Activated CD4-positive, alpha-beta memory T cell treated with anti-CD3 and anti-CD28 coated beads for 36 hours (primary cell): ENCODE measurements at places on chromosomes 3 and 15. TPM values are rescaled to one million over a fixed set of nuclear protein-coding genes. Genes with fewer than 3 reads are reported as not detected.

DNA sequence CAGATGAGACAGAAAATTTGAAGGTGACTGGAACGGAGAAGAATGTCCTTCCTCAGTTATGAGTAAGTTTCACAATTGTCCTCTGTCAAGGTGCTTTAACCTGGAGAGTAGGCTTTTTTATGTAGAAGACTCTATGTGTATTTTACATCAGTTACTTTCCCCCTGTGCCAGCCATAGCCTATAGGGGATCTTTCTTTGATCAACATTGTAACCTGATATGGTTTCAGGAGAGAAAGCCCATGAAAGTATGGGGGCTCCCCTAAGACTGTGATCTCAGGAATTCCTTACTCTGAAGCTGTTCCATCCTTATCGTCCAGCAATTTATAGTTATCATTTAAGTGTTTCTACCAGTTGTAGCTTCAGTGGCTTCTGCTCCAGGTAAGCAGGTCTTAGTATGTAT lies 1076.3 kb upstream of the EPHA6 start:
- no peak for DNase-seq
- H3K27ac ChIP-seq: no peak overlapping the region
- H3K4me3 ChIP-seq: no peak overlapping the region

DNA sequence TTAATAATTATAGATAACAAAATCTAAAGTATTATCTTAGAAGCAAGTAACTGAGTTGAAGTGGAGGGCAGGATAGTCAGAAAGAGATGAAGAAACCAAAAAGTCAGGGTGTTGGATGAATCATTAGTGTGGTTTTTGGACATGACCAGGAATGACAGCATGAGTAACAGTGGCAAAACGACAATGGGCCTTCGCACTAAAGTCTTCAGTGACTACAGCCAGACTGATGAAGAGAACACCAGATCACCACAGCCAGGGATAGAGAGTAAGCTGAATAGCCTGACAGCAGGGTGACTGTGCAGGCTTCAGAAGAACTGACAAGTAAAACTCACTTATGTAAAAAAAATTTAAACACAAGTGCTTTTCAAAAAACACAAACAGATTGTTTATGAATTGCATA lies 96.0 kb upstream of the MELTF start:
- H3K36me3 ChIP-seq: peaks cover 12% of the 10 kb centered on the region
- H3K4me3 ChIP-seq: no peak overlapping the region
- DNase-seq: peak; percentile 14
- H3K4me1 ChIP-seq: no peaks in the 10 kb centered on the region

GRCh38 chr3:114217266-114217665 lies 20.1 kb downstream of the ZNF80 start:
- H3K27ac ChIP-seq: no peak overlapping the region
- H3K4me1 ChIP-seq: peaks cover 37% of the 10 kb centered on the region
- H3K27me3 ChIP-seq: no peaks in the 10 kb centered on the region
- H3K36me3 ChIP-seq: peaks cover 13% of the 10 kb centered on the region
- DNase-seq: no peak

DNA sequence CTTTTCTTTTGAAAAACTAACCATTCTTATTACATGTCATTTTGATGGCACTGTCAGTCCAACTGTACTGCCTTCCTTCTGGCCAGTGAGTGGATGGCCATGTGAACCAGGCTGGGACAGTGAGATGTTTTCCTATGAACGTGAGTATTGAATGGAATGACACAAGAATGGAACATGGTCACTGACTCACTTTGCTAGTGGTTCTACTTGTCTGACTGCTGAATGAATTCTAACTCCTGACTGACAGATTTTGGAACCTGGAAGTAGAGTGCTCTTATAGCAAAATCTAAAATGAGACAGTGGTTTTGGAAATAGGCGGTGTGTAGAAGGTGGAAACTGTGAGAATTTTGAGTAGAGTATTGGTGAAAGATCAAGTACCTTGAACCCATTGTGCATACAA lies 606.9 kb upstream of the KCNMB2 start:
- no peak overlapping the region for H3K4me3 ChIP-seq
- DNase-seq: no peak
- H3K36me3 ChIP-seq: no peaks in the 10 kb centered on the region
- no peaks in the 10 kb centered on the region for H3K27me3 ChIP-seq
- H3K4me1 ChIP-seq: peaks cover 24% of the 10 kb centered on the region
- H3K27ac ChIP-seq: no peak overlapping the region

DNA sequence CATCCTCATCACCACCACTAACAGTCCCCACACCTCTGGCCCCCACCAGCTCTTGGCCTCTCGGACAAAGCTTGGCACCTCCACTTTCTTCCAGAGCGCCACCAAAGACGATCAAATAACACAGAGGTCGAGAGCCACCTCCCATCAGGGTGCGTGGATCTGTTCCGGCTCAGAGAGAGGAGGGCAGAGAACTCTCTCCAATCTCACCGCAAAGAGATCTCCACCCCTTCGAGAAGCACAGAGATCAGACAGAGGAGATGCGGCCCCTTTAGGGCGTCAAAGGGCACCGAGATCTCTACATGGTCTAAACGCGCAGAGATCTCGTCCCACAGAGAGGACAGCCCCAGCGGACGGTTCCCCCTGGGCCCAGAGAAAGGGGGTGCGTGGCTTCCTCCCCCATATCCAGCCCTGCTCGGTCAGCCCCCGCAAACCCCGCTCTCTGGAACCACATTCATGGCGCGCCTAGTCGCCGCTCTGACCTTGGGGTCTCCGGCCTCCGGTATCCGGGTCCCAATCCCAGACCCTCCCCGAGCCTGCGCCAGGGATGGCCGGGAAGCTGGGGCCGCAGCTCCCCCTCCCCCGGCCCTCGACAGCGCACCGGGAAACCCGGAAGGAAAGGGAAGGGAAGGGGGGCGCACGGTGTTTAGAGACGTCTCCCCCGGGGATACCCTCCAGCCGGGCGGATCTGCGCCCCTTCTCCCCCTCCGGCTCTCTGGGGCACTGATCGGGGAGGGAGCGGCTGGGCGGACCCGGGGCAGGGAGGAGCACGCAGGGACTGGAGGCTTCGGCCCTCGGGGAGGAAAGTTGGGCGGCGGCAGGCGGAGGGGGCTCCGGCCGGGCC lies 608 bp downstream of the SCN5A start:
- peak overlapping the region; percentile 59 for H3K4me3 ChIP-seq
- H3K4me1 ChIP-seq: peaks cover 6% of the 10 kb centered on the region
- H3K27me3 ChIP-seq: peaks cover 15% of the 10 kb centered on the region
- no peak overlapping the region for H3K27ac ChIP-seq
- no peak for DNase-seq
- no peaks in the 10 kb centered on the region for H3K36me3 ChIP-seq

GRCh38 chr15:65377105-65377975 lies 462 bp downstream of the IGDCC3 start:
- H3K27me3 ChIP-seq: peaks cover 49% of the 10 kb centered on the region
- no peak overlapping the region for H3K27ac ChIP-seq
- peak overlapping the region; percentile 38 for H3K4me3 ChIP-seq
- no peak for DNase-seq

DNA sequence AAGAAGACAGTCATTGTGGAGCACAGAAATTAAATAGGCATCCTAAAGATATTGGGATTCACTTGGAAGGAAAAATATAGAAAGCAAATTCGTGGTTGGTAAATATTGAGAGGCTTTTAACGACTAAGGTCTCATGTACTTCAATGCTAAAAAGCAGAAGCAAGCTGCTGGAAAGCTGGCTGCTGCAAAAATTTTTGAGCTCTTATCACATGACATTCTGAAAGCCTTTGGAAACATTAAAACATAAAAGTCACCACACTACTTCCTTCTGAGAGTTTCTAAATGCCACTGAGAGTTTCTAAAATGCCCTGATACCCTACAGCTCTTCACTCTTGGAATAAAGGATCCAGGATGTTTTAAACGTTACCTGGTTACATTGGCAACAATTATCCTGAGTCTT lies 39.0 kb upstream of the CBLB start:
- DNase-seq: no peak
- no peak overlapping the region for H3K4me3 ChIP-seq
- peaks cover 2% of the 10 kb centered on the region for H3K4me1 ChIP-seq
- H3K36me3 ChIP-seq: no peaks in the 10 kb centered on the region
- no peaks in the 10 kb centered on the region for H3K27me3 ChIP-seq

DNA sequence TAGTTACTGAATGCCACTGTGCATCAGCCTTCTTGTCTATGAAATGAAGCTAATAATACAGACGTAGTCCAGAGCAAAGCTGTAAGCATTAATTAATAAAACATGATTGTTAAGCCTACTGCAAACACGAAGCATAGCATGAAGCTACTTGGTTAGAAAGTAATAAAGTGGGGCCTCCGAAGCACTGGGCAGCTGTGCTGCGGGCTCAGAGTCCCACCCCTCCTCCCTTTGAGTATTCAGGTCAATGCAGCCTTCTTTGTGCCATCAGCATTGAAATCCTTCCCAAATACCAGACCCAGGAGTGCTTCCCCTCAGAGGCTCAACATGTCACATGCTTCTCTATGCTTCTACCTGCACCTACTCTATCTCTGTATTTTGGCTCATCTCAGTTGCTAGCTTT lies 1112.6 kb downstream of the IGSF11 start:
- no peaks in the 10 kb centered on the region for H3K4me1 ChIP-seq
- no peak overlapping the region for H3K27ac ChIP-seq
- H3K27me3 ChIP-seq: no peaks in the 10 kb centered on the region
- H3K36me3 ChIP-seq: no peaks in the 10 kb centered on the region

DNA sequence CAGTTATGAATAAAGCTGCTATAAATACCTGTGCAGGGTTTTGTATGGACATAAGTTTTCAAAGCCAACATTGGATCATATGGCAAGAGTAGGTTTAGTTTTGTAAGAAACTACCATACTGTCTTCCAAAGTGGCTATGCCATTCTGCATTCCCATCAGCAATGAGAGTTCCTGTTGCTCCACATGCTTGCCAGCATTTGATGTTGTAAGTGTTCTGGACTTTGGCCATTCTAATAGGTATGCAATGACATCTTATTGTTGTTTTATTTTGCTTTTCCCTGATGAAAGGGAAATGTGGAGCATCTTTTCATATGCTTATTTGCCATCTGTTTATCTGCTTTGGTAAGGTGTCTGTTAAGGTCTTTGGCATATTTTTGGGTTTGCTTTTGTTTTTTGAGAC lies 22.2 kb upstream of the BLM start:
- H3K27me3 ChIP-seq: no peaks in the 10 kb centered on the region
- peaks cover 5% of the 10 kb centered on the region for H3K4me1 ChIP-seq
- no peaks in the 10 kb centered on the region for H3K36me3 ChIP-seq
- H3K27ac ChIP-seq: no peak overlapping the region
- H3K4me3 ChIP-seq: no peak overlapping the region

IGF2BP2 gene
- 0.29 TPM for total RNA-seq

EOGT gene
- 9.3 TPM for total RNA-seq

ITIH3 gene
- total RNA-seq: not detected
